ENCODE measurements at places on chromosomes 11 and 22.

- DNase-seq: no peak
Measured at GRCh38 chr22:37517826-37518450, 1.3 kb downstream of the CARD10 start.

- no peak for DNase-seq
Measured at GRCh38 chr11:20367313-20367948, 3.9 kb downstream of the HTATIP2 start.

GRCh38 chr11:15118431-15118830, 3.7 kb downstream of the INSC start:
- no peak for DNase-seq

DNA sequence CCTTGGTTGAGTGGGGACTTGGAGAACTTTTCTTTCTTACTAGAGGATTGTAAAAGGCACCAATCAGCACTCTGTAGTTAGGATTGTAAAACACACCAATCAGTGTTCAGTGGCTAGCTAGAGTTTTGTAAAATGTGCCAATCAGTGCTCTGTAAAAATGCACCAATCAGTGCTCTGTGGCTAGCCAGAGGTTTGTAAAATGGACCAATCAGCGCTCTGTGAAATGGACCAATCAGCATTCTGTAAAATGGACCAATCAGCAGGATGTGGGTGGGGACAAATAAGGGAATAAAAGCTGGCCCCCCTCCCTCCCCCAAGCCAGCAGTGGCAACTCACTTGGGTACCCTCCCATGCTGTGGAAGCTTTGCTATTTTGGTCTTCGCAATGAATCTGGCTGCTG, 5.5 kb upstream of the DRG1 start:
- no peak for DNase-seq

DNA sequence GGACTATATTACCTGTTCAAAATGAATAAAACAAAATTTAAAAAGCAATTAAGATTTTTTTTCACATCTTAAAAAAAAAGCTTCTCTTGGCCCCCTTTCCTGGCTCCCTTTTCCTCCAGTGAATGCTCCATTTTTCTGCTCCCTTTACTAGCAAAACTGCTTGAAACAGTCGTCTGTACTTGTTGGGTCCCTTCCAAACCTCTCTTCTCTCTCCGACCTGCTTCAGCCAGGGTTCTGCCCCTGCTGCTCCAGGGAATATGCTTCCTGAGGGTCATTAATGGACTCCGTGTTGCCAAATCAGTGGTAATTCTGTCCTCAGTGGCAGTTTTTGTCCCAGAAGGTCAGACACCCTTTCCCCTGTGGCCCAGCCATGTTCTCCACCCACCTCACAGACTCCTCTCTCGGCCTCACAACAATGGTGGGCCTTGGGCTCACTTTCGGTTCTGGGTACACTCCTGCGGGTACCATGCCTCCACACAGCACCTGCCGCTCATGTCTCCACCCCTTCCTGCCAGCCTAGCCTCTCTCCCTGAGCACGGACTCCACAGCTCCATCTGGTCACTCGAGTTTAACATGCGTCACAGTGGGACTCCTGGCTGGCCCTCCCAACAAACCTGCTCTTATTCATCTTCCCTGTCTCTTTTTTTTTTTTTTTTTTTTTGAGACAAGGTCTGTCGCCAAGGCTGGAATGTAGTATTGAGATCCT, 7.8 kb upstream of the POLR3H start:
- DNase-seq: no peak

DNA sequence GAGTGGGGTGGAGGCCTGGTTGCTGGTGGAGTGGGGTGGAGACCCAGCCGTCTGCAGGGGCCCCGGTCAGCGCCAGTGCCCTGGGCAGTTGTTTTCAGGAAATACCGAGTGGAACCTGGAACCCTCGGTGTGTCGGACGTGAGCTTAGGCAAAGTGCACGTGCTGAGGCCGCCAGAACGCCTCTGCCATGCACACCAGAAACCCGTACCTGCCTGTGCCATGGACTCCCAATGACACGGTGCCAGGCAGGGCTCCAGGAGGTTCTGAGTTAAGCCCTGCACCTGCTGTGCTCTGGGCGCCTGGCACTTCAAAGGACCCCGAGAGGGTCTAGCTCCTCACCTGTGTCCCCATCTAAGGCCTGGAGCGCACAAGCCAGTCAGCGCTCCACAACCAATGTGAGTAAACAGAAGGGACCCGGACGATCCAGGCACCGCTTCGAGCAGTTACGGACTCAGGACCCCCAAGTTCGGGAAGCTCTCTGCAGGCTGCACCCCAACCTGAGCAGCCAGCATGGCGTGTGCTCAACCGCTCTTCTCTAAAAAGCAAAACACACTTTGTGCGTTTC, 12.3 kb downstream of the TOLLIP start:
- no peak for DNase-seq

GRCh38 chr22:43859176-43859575, 3.1 kb downstream of the SULT4A1 start:
- DNase-seq: no peak

- no peak for DNase-seq
Measured at GRCh38 chr11:128645968-128646367, 47.9 kb upstream of the FLI1 start.

- no peak for DNase-seq
Measured at GRCh38 chr11:129813231-129813791, 2.3 kb upstream of the TMEM45B start.

DNA sequence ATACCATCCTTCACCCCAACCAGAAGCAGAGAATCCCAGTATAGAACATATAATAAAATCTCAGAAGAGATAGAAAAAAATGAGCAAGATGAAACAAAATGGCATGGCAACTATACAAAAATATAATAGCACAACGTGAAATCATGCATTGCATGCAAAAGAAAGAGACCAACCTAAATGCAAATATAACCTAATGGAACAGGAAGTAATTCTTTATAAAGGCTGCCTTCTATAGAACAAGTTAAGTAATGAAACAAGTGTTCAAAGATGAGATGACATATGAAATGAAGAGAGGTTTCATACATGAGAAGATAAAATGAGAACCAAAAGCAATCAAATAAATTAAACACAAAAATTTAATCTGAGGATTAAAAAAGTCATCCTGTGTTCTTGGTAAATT, 18.5 kb upstream of the ARHGAP20 start:
- no peak for DNase-seq

GRCh38 chr11:33461369-33462125, 204.4 kb downstream of the HIPK3 start:
- no peak for DNase-seq

GRCh38 chr11:99911116-99911515, 776.0 kb upstream of the ARHGAP42 start:
- DNase-seq: no peak

DNA sequence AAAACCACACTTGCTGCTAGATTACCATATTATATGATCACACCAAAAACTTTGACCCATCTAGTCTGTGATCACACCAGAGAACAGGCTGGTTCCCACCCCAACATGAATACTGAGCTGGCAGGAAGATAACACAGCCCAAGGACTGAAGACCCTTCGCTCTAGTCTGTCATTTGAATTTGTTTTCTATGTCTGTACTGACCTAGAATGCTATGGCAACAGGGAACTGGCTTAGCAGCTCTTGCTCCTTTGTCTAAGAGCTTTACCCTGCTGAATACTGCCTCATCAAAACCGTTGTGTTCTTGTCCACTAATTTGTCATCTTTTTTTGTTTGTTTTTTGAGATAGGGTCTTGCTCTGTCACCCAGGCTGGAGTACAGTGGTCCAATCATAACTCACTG, 420.4 kb downstream of the AASDHPPT start:
- DNase-seq: no peak

DNA sequence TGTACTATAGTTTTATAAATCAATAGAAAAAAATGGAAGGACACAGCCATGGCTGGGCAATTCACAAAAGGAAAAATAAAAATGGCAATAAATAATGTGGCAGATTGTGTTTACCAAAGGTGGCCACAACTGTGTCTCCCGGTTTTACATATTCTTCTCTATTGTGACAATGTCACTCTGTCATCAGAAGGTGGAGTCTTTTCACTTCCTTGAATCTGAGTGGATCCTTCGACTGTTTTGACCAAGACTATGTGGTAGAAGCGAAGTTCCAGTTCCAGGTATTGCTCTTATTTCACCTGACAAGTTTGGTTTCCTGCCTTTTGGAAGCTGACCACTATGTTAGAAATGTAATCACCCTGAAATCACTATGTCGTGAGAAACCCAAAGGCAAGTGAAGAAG, 31.0 kb upstream of the HSD17B12 start:
- no peak for DNase-seq

- DNase-seq: no peak
Measured at GRCh38 chr11:126419801-126420697, 64.6 kb downstream of the ST3GAL4 start.

DNA sequence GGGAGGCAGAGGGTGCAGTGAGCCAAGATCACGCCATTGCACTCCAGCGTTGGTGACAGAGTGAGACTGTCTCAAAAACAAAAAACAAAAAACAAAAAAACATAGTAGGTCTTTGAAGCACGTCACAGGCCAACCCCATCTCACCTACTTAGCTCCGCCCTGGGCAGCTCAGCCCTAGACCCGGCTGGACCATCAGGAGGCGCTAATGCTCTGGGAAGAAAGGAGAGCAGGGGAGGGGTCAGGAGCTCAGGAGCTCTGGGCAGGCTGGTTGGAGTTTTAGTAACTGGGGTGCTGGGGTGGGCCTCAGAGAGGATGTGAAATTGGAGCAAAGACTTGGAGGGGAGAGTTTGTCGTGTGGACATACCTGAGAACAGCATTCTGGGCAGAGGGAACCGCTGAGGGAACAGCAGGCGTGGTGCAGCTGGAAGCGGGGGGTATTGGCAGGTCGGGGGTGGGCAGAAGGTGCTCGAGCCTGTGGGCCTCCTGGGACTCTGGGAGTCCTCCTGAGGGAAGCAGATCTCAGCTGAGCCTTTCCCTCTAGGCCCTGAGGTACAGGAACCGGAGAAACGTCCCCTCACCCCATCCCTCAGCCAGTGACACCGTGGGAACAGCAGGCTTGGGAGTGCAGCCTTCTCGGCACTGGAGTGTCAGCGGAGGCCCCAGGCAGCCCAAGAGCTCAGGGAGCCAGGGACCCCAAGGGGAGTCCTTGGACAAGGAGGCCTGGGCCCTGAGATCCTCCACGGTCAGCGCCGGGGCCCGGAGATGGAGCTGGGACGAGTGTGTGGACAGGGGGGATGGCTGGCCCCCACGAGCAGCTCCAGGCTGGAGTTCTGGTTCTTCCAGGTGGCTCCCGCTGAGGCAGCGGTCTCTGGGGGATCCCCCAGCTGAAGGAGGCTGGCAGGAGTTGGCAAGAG, 2.2 kb upstream of the RPS6KA4 start:
- DNase-seq: no peak
